ENCODE measurements at places on chromosomes 12 and 14.

DNA sequence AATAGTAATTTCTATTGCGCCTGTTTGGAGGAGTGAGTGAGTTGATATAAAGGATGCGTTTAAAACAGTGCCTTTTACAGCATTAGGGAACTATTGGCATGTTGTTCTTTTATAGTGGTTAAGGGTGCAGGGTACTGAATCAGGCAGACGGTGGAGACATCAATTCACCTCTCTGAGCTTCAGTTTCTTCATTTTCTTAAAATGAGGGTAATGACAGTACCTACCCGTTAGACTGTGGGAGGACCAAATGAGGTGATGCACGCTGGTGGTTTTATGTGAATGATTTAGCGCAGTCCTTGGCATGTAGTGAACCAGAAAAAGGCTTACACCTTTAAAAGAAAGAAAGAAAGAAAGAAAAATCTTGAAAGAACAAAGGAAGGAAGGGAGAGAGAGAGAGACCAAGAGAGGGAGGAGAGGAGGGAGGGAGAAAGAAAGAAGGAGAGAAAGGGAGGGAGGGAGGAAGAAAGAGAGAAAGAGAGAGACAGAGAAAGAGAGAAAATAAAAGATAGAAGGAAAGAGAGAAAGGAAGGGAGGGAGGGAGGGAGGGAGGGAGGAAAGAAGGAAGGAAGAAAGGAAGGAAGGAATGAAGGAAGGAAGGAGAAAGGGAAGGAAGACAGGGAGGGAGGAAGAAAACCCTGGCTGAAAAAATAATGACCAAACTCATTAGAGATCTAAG, 22.2 kb upstream of the CCND2 start:
- no peak for DNase-seq

DNA sequence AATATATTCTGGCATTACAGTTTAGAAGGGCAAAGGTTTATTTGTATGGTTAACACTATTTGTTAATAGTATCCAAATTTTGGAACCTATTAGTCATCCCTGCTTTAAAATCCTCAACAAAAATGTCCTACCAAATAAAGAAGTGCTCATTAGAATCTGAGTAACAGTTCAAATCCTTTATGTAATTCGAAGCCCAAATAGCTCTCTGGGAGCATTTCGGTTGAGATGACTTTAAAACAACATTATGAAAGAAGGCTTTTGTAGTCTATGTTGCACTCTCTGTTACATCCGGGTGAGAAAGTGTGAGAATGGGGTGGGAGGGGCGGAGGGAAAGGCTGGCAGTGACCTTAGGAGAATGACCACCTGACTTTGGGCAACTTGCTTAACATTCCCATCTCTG, 59.7 kb downstream of the SLC38A1 start:
- no peak for DNase-seq

GRCh38 chr12:95674163-95674562, 116.4 kb downstream of the NTN4 start:
- no peak for DNase-seq

DNA sequence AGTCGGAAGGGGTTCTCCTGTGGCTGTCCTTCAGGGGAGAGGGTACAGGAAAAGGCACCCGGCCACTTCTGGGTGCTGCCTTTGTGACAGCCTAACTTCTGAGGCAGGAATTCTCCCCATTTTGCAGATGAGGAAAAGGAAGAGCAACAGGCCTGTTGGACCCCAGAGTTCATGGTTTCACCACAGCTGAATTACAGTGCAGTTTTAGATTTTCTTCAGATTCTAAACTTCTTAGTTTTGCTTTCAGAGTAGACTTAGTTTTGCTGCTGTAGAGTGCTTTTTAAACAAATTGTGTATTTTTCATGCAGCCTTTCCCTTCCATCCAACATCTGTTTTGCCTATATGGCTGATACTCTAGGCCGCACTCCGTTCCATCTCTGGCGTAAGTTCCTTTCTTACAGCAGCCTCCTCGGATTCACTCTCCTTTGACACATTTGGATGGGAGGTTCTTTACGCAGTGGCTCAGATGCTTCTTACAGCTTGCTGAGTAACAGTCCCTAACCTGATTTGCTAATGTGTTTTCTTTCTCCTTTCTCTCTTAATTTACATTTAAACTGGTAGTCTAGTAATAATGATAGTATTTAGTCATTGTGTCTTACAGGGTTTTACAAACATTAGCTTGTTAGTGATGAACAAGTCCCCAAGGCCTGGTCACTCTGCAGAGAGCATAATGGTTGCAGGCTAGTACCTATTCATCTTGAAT, 7.8 kb downstream of the TRAF3 start:
- no peak for DNase-seq

GRCh38 chr14:23657959-23658470, 21.9 kb downstream of the DHRS2 start:
- DNase-seq = no peak

GRCh38 chr12:84920331-84920730, 7.7 kb upstream of the SLC6A15 start:
- no peak for DNase-seq

Data from GDM1 (cell line).